Spleen (tissue), 13 donors: ENCODE measurements at places on chromosomes 6 and 20. TPM values are rescaled to one million over a fixed set of nuclear protein-coding genes. Genes with fewer than 3 reads are reported as not detected.

- DNase-seq: no peak
Observed at GRCh38 chr6:1613346-1613687, 3.6 kb downstream of the FOXC1 start.

DNA sequence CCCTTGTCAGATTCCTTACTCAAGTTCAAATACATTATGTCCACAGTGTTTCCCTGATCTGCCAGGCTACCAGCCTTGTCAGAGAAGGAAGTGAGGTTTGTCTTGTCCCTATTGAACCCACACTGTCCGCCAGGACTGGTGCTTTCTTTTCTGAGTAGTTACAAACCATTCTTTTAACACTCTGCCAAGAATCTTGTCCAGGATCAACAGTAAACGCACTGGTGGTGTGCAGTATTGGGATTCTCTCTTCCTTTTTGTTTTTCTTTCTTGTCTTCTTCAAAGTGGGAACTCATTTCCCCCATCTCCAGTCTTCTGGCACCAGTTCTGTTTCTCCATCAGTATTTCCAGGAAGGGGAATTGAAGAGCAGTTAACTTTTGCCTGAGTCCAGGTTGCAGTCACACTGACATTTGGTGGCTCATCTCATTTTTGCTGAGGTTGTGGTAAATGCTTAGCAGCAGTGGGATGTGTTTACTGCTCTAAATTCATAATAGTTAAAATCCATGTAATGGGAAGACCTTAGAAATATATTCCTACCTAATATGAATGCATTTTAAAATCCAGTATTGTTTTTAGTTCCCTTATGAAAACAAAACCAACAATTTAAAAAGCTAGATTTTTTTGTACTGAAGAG is 295.3 kb downstream of the PRL start:
- DNase-seq: no peak

- DNase-seq: no peak
Observed at GRCh38 chr6:90343576-90343975, 46.9 kb upstream of the BACH2 start.

- DNase-seq: no peak
Observed at GRCh38 chr6:168050881-168051586, 28.0 kb downstream of the FRMD1 start.

- DNase-seq: no peak
Observed at GRCh38 chr6:16200321-16200883, 38.0 kb upstream of the GMPR start.

GRCh38 chr6:47207261-47207660 is 102.4 kb downstream of the TNFRSF21 start:
- no peak for DNase-seq

DNA sequence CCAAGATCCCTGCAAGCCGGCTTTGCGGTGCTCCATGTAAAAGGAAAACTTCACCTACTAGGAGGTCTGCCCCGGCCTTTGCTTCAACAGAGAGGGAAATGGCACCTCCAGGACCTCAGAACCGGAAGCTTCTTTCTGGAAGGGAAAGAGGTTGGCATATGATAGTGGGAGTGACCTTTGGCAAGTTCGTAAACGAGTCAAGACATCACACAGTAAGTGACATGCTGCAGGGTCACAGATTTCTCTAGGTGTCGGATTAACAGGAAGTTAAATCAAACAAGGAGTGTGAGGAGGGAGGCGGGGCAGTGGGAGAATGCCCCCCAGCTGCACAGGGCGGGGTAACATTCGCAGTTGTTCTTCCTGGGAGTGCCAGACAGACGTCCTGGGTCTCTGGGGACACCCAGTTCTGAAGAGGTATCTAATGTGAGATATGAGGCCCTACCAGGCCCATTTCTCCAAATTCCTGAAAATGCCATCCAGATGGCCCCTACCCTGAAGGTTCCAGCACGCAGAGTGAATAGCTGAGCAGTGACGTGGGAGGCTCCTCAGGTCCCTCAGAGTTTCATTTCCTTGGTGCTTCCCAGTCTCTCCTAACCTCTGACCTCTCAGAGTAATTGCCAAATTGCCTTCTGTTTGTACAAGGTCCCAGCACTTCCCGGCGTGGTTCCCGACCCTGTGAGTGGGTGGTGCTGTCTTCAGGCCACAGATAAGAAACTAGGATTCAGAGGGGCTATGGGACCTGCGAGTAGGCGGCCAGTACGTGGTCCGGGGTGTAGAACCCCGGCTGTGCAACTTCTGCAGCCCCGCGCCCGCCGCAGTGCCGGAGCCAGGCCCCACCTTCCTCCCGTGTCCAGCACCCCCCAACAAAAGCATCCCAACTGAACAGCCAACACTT is 1.9 kb downstream of the RRBP1 start:
- DNase-seq: peak; percentile 87

- DNase-seq: no peak
Observed at GRCh38 chr6:129500958-129501739, 208.8 kb downstream of the ARHGAP18 start.

GRCh38 chr20:17541996-17542395 is 10.8 kb upstream of the BFSP1 start:
- no peak for DNase-seq

Gene ENPP5
- total RNA-seq: 4.2 TPM

Gene FIG4
- total RNA-seq: 35.1 TPM

Gene EPM2A
- total RNA-seq: 9.0 TPM

Gene COL11A2
- total RNA-seq: 1.3 TPM

Gene HRH3
- total RNA-seq: not detected
